ENCODE measurements at places on chromosomes 16 and 17.

GRCh38 chr17:77145612-77146245 is 5.0 kb downstream of the SEC14L1 start:
- DNase-seq = no peak

- DNase-seq = no peak
Measured at GRCh38 chr17:53141731-53142130, 681.0 kb upstream of the KIF2B start.

DNA sequence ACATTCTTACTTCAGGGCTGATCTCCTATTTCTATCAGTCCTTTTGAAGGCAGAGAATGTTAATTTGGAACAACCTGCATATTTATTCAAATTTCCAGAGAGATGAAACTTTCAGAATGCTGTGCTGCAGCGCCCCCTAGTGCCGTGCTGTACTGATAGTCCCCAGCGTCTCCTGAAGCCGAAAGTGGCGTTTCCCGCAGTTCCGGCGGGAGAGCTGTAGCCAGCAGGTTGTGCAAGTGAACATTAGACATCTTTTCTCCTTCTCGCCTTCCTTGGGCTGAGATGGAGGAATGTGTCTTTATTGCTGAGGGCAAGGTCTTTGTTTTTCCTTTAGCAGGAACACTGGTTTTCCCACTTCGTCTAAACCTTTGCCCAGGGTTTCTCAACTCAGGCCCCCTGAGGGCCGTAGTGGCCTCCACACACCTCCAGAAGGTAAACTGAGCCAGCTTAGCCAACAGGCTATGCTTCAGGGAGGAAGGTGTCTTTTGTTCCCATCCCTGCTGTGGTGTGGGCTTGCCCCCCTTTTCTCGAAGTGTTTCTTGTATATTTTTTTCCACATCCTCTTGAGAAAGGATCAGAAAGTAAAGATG is 26.4 kb downstream of the USP10 start:
- peak; percentile 82 for DNase-seq

- peak; percentile 25 for DNase-seq
Measured at GRCh38 chr17:7045492-7046126, 1.7 kb upstream of the SLC16A11 start.

GRCh38 chr16:68401871-68402747 is 46.2 kb downstream of the SMPD3 start:
- DNase-seq = no peak

- no peak for DNase-seq
Measured at GRCh38 chr17:75819116-75819515, 25.1 kb downstream of the UNC13D start.

- no peak for DNase-seq
Measured at GRCh38 chr17:6023036-6023831, 46.9 kb upstream of the WSCD1 start.

- DNase-seq = no peak
Measured at GRCh38 chr17:59756236-59756818, 48.9 kb downstream of the VMP1 start.

GRCh38 chr17:2634361-2634960 is 41.0 kb downstream of the PAFAH1B1 start:
- no peak for DNase-seq

DNA sequence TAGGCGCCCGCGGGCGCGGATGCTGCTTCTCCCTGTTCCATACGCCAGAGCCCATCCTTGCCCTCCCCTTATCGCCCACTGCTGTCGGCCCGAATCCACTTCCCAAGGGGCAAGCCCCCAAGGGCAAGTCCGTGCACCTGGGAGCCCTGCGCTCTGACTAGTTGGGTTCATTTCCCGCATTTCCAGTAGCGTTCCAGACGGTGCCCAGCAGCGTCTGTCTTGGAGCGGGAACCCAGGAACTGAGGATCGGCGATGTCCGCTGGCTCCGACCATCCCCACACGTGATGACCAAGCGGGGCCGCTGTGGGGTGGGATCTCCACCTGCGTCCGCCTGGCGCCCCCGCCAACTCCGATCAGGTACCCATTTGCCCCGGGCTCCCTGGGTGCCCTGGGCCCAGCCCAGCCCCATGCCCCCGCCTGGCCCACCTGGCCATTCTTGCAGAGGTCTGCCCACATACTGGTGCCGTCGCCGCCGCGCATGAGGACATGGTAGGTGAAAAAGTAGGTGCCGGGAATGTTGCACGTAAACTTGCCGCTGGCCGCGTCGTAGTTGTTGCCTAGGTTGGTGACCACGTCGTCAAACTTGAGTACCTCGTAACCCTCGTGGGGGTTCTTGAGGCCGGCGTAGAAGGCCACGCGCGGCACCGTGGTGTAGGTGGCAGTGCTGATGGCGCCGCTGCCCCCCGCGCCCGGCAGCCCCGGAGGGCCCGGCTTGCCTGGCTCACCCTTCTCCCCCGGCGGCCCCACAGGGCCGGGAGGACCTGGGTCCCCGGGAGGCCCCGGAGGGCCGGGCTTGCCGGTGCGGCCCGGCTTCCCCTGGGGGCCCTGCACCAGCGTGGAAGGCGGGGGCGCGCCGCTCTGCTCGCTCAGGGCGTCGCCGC is 837 bp downstream of the C1QL1 start:
- DNase-seq = no peak
